Effector memory CD4-positive, alpha-beta T cell (primary cell): ENCODE measurements at places on chromosomes 12 and 14.

- no peak for DNase-seq
Observed at GRCh38 chr14:104096751-104097700, 11.5 kb downstream of the ASPG start.

DNA sequence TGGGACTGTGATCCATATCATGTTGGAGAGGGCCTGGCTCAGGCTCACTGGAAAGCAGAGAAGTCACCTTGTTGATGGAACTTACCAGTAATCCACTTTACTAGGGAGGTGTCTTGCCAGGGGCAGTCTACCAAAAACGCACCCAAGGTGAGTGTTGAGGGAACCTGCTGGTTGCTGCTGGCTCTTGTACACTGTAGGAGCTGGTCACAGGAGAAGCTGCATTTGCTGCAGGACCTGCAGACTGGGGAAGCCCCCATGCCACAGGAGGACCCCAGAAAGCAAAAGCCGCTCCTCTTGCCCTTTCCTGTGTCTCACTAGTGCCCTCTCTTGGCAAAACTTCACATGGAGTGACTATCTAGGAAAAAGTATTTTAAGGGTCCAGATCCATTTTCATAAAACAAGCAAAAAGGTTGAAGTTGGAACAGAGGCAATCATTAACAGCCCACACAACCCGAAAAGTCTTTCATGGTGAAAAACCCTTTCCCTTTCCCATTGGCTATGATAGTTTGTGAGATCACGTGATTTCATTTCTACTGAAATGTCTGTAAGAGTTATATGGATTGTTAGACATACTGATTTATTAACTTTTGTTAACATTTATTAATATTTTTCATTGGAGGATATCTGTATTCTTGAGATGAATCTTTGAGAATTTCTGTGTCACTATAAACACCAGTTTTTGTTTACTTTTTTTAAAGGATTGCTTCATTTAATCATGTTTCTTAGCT, 59.2 kb downstream of the RASSF8 start:
- no peak for DNase-seq

DNA sequence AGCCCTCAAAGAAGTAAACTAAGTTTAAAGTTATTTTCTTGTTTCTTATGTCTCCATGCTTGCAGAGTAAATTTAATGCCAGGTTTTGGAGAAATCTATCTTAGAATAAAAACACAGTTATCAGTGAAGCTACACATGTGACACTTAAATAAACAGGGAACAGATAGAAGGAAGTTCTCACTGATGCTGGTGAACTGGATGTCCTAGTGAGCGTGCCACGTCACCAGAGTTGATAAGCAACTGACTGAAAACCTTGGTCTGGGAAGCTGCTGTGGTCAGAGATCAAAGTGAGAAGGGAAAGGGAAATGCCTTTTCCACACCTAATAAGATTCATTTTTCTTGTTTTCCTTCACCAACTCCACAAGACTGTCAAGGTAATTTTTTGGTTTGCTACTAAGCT, 74.8 kb upstream of the PCED1B start:
- no peak for DNase-seq

DNA sequence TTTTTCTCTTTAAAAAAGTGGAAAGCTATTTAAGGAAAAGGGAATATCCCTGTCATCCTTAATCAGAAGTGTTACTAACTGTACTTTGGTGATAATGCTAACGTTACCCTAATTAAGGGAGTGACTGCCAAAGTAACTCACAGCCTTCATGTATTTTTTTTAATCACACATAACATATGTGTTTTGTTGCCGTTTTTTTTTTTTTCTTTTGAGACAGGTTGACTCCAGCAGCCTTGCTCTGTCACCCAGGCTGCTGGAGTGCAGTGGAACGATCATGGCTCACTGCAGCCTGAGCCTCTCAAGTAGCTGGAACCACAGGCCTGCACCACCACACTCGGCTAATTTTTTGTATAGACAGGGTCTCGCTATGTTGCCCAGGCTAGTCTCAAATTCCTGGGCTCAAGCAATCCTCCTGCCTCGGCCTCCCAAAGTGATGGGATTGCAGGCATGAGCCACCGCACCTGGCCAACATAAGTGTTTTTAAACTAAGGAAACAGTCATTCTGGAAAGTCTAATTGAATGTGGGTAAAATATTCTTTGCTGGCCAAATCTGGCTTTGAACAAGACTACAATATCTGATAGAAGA, 56.5 kb downstream of the HECTD4 start:
- no peak for DNase-seq

GRCh38 chr12:80299219-80299618, 144.8 kb upstream of the PTPRQ start:
- no peak for DNase-seq
